ENCODE measurements at places on chromosomes 2 and 18.
A peak's percentile ranks its signal among the peaks of the same experiment; 100 is the strongest.

DNA sequence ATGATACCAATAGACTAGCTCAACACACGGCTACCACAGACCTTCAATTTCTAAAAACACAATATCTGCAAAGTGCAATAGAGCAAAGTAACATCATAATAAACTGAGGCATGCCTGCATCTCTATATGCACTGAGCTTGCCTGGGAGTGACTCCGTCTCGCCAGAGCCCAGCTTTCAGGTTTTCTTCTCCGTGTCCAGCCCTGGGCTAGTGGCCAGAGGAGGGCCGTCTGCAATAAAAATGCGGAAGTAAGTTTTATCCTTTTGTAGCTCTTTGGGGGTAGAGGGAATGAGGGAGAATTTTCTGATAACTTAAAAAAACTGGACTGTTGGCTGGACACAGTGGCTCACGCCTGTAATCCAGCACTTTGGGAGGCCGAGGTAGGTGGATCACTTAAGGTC is 41.0 kb upstream of the GPR17 start:
- DNase-seq = no peak

GRCh38 chr2:62808554-62808953 is 103.0 kb downstream of the EHBP1 start:
- DNase-seq = no peak

DNA sequence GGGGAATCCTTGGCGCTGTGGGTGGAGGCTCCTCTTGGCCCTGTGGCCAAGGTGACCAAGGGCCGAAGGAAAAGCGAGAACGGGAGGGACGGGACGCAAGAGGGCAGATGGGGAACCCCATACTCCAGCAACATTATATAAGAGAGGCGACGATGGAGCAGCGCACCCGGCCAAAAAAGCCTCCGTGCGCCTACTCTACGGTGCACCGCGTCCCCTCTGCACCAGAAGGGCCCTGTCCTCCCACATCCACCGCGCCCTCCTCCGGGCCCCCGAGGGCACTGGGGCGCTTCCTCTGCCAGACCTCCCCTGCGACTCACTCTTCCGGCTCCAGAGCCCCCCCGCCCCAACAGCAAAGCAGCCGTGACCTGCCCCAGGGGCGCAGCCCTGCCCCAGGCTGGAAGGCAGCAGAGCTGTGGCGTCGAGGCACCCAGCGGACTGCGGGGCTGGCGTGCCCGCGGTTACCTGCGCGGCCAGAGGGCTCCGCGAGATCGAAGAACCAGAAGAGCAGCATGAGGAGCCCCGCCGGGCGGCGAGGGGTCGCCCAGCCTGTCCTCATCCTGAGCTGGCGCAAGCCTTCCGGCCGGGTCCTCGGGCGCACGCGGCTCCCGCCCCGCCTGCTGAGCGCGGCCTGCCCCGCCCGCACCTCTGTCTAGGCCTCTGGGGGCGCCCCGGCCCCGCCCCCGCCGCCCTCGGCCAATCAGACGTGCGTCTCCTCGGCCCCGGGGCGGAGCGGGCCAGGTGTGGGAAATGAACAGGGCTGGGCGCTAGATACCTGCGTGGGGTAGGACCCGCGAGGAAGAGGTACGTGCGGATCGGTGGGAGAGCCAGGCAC is 106.3 kb upstream of the CD302 start:
- DNase-seq = peak; percentile 64

- DNase-seq = no peak
Observed at GRCh38 chr2:188243381-188243780, 48.3 kb upstream of the GULP1 start.

DNA sequence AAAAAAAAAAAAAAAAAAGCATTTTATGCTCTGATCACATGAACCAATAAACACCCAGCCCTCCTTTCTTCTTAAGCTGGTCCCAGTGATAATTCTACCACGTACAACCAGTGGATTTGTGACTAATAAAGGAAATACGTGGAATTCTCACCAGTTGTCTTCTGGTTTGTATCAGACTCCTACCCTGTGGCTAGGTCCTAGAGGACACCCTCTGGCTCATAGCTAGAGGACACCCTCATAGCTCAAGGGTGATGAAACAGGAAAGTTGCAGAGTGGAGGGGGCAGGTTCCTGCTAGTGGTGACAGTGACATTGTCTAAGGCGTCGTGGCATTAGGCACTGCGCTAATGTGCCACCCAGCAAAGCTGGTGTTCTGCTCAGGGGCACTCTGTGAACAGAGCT is 167.8 kb downstream of the BCL11A start:
- no peak for DNase-seq

GRCh38 chr2:86337244-86337835 is at the start of gene REEP1:
REEP1 (minus strand) TSS chr2:86337626; CDS start chr2:86337510, 116 bp downstream.
- DNase-seq = no peak

DNA sequence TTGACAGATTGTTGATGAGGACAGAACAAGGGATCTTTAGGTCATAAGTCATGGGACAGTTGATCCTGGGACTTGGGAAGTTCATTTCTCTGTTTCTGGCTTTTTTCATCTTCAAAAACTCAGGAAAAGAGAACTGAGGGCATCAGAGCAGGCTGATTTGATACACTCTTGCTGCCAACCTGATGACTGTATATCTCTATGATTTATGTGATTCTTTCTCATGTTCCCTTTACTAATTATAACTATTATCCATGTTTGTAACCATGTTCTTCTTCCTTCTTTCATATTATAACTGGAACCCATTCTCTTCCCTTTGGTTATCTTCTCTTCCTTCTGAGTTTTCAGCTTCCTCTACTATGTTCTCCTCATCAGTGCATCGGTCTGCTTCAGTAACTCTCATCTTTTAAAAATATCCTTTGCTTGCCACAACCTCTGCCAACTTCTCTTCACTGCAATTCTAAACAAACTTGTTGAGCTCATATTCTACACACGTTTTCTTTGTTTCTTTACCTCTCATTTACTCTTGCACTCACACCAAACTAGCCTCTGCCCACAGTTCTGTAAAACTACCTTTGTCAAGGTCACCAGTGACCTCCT is 13.5 kb downstream of the RASGRP3 start:
- no peak for DNase-seq

DNA sequence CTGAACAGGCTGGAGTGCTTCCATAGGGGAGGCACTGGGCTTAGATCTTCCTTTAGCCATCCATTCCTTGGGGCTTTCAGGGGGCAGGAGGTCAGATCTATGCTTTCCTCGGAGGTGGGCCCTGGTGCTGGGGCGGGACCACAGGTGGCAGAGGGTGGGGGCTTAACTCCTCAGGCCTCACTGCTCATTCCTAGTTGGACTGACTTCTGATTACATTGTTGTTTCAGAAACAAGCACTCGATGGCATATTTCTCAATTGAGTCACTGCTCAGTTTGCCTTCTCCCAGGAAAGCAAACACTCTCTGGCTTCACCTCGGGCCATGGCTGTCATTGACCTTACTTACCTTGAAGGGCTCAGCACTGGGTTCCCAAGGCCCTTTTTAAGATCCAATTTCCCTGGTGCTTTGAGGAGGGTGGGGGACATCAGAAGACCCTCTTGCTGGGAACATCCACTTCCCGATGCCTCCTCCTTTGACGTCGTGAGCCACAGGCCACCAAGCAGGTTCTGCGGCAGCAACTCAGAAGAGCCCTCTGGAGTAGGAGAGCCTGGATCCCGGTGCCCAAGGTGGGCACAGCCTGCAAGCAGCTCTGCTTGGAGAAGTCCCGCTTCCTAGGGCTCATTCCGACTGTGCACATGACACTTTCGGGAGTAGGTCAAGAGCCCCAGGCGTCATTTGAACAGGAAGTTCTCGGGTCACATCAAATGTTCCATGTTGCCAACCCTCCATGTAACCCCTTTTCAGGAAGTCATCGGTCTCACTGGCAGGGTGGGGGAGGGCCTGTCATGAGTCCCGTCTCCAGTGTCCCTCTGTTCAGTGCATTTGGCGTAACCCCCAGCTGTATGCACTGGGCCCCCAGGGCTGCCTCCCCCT is 40.6 kb downstream of the SDC1 start:
- no peak for DNase-seq

DNA sequence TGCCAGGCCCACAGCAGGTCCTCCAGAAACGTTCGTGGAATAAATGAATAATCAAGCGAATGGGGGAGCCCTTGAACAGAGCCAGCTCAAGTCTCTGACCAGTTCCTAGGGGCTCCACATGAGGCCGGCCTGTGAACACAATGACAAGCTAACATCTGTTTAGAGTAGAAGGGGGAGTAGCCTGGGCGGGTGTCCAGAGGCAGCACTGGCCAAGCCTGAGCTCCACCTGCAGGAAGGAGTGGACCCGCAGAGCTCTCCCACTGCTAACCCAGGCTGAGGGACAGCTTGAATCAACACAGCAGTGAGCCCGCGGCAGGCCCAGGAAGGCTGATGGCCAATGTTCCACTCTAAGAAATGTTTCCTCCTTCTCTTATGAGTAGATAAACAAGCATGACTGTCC is 234.8 kb upstream of the RAB6C start:
- DNase-seq = no peak

DNA sequence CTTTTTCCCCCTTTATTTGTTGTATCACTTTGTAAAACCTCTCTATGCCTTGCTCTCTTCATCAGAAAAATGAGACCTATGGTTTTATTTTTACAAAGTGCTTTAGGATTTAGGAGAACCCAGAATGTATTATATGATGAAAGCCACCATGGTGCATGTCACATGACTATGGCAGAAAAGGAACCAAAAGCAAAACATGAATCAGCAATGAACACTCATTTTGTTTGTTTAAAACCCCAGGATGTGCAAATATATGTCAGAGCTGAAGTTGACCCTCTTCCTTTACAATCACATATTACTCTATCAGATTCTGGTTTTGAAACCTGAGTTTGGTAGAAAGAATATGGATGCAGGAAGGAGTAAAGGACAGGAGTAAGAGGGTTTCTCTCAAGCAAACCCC is 70.0 kb downstream of the FIGN start:
- no peak for DNase-seq

DNA sequence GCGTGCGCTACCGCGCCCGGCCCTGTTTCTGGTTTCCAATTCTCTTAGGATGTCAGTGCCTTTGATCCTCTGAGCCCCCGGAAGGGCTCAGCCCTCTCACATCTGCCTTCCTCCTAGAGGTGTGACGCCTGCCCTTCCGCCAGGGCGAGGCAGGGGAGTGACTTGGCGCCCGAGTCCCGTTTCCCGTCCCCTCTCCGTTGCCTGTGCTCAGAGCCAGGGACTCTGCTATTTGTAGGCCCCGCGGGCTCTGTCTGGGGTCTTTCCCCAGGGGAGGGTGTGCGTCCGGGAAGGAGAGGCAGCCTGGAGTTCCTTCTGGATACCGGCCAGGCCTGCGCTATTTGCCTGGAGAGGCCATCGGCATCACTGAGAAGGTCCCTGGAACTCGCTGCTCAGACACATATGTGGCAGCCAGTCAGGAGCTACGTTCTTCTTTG is 103.7 kb upstream of the TAF1B start:
- peak; percentile 30 for DNase-seq

DNA sequence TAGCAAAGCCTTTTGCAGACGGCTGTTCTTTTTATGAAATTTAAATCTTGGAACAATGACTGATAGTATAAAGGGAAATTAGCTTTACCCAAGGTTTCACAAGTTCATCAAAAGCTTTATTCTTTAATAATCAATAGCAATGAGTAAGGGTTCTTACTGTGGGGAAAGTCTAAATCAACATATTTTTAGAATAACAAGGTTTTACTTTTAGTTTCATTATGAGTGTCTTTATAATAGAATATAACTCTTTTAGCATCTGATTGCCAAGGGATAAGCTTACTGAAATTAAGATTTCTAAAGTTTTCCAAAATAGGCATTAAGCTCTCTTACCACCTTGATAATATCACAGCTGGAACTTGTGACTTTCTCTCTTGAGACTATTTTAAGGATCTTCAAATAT is 1489.7 kb downstream of the LRP1B start:
- DNase-seq = no peak

DNA sequence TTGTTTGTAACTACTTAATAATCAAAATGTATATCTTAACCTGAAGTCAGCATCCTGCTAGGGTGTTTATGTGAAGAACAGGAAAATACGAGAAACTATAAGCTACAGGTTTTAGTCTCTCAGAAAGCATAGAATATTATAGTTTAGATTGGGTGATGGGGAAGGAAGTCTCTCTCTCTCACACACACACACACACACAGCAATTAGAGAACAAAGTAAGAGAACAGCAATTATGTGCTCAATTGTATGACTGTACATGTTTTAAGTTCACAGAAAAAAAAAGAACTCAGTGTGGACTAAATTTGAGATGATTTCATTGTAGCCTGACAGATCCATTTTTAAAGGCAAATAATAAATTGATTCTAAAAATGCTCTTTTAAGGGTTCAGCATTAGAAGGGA is 94.3 kb upstream of the ZNF516 start:
- no peak for DNase-seq

GRCh38 chr2:173747035-173747434 is 218.1 kb downstream of the SP3 start:
- no peak for DNase-seq

DNA sequence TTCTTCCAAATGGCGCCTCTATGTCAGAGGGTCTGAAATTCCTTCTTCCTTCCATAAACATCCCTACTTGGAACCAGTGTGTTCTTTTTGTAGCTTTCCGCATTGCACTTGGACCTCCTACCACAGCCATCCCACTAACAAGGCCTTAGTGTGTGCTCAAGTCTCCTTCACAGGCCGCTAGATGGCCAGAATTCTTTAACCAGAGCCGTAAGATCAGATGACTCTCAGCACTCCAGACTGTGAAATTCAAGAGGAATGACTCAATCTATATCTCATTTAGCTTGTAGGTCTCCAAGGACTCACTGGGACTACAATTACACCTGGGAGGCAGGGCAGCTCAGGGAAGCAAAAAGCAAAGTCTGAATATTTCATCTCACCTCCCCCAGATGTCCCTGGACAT is 298.9 kb downstream of the EIPR1 start:
- no peak for DNase-seq

DNA sequence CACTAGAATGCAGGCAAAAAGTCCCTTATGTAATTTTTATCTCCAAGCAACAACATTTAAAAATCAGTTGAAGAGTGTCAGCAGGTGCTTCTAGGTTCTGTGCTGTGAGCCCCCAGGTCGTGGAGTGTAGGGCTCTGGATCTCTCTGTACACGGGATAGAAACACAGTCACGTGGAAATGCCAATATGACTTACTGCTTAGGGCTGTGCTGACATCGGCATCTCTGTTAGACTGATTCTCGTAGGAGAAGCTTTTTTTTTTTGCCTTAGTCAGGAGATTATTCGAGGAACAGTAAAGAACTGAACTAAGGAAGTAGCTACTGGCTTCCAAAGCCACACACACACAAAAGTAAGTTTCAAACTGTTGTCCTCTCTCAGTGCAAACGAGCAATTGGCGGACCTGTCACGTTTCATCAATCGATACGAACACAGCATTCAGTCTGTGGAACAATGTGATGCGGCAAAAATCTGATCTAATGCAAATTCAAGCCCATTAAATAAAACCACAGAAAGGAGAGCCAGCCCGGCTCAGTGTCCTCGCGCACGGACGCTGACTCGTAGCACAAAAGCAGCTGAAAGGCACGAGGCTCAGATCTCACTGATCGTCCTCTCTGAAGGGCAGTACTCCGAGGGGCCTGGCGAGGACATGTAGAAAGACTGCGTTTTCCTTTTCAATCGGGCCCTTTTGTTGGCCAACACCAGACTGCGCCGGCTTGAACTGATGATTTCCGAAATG is 41.5 kb downstream of the PRELID3A start:
- no peak for DNase-seq

GRCh38 chr2:48209214-48209885 is 303.1 kb upstream of the FBXO11 start:
- DNase-seq = no peak

- DNase-seq = no peak
Observed at GRCh38 chr18:36688020-36688965, 140.5 kb downstream of the TPGS2 start.
